Fibroblast of skin of abdomen (primary cell): ENCODE measurements at places on chromosomes 7 and 10.

DNA sequence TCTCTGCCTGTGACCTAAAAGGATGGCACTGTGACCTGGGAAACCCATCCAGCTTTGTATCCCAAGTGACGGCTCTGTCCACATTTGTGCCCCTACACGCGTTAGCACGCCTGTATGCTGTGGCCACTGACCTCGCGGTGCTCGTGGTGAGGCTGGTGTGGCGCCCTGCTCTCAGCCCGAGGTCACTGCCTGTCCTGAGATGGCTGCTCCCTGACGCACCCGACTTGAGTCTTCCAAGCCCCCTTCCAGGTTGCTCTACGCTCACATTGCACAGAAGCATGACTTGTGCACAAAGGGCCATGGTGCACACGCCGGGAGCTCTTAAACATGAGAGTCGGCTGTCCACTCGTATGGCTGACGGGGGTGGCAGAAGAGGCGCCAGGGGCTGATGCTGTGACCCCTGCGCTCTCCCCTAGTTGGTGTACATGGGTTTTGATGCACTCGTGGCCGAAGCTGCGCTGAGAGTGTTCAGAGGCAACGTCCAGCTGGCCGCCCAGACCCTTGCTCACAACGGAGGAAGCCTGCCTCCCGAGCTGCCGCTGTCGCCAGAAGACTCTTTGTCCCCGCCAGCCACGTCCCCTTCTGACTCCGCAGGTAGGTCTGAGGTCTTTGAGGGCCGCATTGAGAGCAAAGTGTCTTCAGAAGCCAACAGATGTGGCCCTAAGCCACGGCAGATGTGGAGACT is 33.5 kb downstream of the WDR86 start:
- no peak for DNase-seq

DNA sequence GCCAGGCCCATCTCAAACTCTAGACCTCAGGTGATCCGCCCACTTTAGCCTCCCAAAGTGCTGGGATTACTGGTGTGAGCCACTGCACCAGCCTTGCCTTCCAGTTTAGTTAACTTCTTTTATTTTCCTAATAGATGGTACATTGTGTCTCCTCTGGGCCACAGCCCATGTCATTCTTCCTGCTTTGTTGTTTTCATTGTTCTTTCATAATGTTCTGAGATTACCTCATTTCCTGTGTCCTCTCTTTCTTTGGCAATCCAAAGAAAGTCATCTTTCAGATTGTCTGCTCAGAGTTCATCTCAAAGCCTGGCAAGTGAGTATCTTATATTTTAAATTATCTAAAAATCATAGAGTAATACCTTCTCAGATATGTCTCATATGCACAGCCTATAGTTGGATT is at the start of gene OLAH:
TSS of gene OLAH (plus strand) at position 270 of the 400 bp plus-strand sequence. CDS start 3,346 bp downstream, outside the sequence.
- no peak for DNase-seq

GRCh38 chr7:26051021-26051420 is 101.0 kb upstream of the NFE2L3 start:
- DNase-seq = no peak

GRCh38 chr7:50828801-50829200 is 46.1 kb upstream of the GRB10 start:
- no peak for DNase-seq

DNA sequence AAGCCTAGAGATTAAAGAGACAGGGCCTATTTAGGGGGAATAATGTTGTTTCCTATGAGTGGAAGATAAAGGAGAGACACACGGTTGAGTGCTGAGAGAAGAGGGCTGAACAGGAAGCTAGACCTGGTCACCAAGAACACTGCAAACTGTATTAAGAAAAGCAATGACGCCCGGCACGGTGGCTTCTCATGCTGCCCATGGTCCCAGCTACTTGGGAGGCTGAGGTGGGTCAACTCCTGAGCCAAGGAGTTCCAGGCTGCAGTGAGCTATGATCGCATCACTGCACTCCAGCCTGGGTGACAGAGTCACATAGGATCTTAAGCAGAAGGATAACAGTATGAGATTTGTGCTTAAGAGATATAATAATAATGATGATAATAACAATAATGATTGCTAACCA is 19.7 kb upstream of the OTUD1 start:
- no peak for DNase-seq

- DNase-seq = no peak
These were observed 30.0 kb downstream of the DRGX start for GRCh38 chr10:49365675-49366415.

DNA sequence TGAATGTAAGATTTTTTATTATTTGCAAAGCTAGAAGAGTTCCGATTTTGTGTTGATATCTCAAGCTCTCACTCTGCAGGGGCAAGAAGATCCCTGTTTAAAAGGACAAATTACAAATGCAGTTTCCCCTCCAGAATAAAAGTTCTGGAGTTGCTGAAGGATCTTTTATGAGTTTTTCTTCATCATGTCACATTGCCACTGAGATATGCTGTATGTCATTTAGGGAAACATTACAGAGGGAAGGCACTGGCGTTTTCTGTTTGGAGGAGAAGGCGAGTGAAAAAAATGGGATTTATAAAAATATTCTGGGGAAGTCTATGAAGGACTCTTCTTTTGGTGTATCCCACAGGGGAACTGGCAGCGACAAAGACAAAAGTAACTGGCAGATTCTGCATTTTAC is 57.4 kb downstream of the POU6F2 start:
- no peak for DNase-seq

GRCh38 chr7:101936223-101936610 is 118.8 kb downstream of the CUX1 start:
- no peak for DNase-seq

DNA sequence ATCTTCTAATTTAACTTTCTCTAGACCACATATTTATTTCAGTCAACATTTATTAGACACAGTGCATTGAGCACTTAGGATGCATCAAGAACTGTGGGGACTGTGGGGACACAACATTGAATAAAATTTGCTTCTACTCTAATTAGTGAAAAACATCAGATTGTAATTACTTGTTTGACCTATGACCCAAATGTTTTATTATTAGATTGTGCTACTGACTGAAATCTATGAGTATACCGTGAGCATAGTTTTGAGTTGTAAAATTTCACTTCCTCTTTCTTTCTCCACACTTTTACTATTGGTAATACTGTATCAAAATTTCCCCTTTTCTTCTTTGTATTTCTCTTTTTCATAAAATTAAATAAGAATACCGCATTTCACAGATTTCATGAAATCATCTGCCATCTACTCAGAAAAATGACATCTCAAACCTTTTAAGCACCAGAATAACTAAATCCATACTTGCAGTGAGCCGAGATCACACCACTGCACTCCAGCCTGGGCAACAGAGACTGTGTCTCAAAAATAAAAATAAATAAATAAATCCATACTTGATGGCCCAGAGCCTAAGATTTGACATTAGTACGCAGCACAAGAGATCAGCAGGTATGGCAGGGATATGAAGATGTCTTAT is 25.4 kb upstream of the INPP5F start:
- no peak for DNase-seq

GRCh38 chr7:102064361-102065025 is 222.2 kb upstream of the SH2B2 start:
- peak; percentile 15 for DNase-seq

DNA sequence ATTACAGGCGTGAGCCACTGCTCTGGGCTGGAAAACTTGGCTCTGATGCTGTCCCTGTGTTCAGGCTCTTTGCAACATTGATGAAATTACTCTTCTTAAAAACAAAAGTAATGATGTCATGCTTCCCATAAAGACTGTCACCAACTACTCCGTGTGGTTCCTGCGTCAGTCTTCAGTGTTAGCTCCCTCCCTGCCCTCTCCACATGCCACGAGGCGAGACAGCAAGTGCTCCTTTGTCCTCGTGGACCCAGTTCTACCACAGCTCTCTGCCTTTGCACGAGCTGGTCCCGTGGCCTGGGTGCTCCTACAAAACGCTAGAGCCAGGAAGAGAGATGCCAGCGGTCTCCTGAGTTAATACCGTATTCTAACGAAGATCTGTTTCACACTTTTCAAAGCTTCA is 194.5 kb downstream of the SDK1 start:
- DNase-seq = no peak

DNA sequence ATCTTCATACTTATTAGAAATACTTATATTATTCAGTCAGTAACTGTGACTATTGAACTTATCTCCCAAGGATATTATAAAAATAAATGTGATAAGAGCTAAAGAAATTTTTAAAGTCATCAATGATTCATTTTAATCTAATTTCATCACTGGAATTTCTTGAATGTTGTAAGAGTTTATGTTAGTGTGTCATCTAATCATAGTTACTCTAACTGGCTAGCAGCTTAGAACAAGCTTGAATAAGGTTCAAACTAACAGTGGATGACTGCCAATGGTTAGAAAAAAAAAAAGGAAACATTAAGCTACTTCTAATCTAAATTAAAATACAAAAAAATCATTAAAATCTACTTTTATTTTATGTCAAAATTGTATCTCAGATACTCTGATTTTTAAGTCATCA is 1066.3 kb downstream of the CNTNAP2 start:
- peak; percentile 49 for DNase-seq

- no peak for DNase-seq
These were observed 612.9 kb downstream of the PTPRN2 start for GRCh38 chr7:157974678-157975230.

- no peak for DNase-seq
These were observed 47.3 kb downstream of the ST8SIA6 start for GRCh38 chr10:17407047-17407446.

DNA sequence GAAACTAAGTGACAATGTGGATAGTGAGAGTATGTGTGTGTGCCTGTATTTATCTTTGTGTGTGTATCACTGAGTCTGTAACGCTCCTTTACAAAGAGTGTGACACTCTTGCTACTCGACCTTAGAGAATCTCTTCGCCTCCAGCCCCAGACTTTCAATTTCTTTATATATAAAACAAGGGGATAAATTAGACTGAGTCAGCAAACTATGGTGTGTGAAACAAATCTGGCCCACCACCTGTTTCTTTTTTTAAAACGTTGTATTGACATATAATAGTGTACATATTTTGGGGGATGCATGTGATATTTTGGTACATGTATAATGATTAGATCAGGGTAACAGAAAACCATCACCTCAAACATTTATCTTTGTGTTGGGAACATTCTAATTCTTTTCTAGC is 240.5 kb downstream of the KCNMA1 start:
- no peak for DNase-seq

DNA sequence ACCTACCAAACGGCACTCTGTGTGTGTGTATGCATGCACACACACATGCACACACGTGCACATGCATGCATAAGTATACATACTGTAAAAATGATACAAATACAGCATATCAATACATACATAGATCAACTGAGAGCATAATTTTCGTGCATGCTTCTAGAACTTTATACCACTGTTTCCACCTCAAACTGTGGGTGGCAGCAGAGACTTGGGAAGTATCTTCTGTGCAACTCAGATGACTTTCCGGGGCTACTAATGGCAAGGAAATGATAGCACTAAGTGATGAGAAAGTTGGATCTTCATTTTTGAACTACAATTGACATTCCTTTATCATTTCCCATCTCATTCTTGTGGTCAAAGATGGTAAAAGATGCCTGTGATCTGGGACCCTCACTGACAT is 570.7 kb downstream of the REEP3 start:
- DNase-seq = peak; percentile 47
